ENCODE measurements at places on chromosomes 4 and X.
A peak's percentile ranks its signal among the peaks of the same experiment; 100 is the strongest.

GRCh38 chr4:87732033-87732765 is 67.2 kb upstream of the IBSP start:
- DNase-seq = no peak

DNA sequence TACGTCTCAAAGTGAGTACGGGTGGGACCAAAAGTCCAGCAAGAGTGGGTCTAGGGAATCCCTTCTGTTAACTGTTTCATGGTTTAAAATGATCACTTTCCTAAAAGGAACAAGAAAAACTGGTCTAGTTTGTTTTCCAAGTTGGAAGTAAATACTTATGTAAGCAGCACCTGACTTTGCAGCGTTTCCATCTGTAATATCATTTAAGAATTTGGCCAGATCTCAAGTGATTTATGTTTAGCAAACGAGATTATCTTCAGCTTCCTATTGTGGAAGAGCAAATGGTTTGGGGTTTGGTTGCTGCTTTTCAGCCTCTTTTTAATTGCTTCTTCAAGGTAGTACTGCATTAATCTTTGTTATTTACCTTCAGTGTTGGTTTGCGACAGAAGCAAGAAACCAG is 50.4 kb downstream of the FHIP1A start:
- no peak for DNase-seq

DNA sequence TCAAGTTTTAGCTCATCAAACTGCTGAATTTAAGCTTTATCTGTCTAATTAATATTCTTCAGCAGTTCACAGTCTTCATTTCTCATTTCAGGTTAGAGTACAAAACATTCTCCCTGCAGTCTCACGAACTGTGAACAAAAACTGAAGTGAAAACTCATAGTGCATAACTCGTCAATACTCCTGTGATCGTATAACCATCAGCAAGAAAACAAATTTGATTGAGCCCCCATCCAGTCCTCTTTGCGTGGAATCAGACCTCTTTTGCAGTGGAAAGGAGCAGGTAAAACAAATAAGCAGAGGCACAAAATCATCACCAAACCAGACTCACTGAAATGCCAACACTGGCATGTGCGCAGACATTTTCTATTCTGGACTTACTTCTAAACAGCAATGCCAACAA is 12.7 kb downstream of the ADAM29 start:
- DNase-seq = no peak

GRCh38 chr4:3715855-3716630 is 50.1 kb upstream of the ADRA2C start:
- DNase-seq = no peak

DNA sequence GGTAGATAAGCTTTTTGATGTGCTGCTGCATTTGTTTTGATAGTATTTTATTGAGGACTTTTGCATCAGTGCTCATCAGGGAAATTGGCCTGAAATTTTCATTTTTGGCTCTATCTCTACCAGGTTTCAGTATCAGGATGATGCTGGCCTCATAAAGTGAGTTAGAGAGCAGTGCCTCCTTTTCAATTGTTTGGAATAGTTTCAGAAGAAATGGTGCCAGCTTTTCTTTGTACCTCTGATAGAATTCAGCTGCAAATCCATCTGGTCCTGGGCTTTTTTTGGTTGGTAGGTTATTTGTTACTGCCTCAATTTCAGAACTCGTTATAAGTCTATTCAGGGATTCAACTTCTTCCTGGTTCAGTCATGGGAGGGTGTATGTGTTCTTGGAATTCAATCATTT is 15.6 kb upstream of the TMPRSS11F start:
- no peak for DNase-seq

- no peak for DNase-seq
These were observed 38.7 kb upstream of the PDK3 start for GRCh38 chrX:24426340-24426913.

- DNase-seq = no peak
These were observed 37.0 kb downstream of the ZFP42 start for GRCh38 chr4:188032583-188032982.

GRCh38 chr4:25760518-25761157 is 102.2 kb downstream of the SEL1L3 start:
- DNase-seq = no peak

GRCh38 chrX:120790118-120790517 is 85.5 kb downstream of the CT47B1 start:
- peak; percentile 43 for DNase-seq

Data from NCI-H2081 treated with DMSO at 0.1 percent for 48 hours (cell line).